ENCODE measurements at places on chromosomes 5 and 9. TPM values are rescaled to one million over a fixed set of nuclear protein-coding genes. Genes with fewer than 3 reads are reported as not detected.

The KIF4B gene
- total RNA-seq: not detected

The GLDC gene
- 0.70 TPM for total RNA-seq

The CARD9 gene
- total RNA-seq: 1.4 TPM

The GABRB2 gene
- total RNA-seq: not detected

DNA sequence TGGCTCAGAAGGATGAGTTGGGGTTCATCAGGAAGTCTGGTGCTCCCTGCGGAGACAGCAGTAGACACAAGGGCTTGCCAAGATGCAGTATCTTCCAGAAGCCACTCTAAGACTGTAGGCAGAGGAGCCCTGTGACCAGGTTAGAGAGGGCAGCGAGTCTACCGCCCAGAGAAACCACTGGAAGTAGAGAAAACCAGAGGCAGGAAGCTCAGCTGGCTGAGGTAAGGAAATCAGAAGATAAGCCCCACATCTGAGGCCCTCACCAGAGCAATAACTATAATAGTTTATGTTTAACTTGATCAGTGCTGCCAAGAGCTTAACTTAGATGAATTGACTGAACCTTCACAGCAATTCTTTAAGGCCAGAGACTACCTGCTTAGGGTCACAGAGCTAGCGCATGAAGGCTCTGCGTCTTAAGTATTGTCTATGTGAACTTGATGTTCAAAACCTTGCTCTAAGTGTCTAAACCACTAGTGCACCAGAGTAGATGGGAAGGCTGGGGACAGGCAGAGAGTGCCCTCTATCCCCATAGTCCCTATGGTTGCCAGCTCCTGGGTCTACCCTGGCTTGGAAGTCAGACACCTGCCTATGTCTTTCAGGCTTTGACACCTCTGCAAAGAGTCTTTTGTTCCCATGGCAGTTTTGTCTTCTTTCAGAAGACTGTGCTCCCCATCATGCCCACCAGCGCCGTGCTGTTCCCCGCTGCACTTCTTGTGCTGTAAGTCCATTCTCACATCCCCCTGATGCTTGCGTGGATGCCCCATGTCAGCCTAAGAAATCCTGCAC lies 228.2 kb upstream of the KLF4 start:
- no peak for DNase-seq
- no peak overlapping the region for H3K4me3 ChIP-seq
- no peaks in the 10 kb centered on the region for H3K36me3 ChIP-seq
- no peaks in the 10 kb centered on the region for H3K27me3 ChIP-seq
- H3K27ac ChIP-seq: no peak overlapping the region

- no peak overlapping the region for H3K27ac ChIP-seq
- H3K27me3 ChIP-seq: no peaks in the 10 kb centered on the region
- no peak overlapping the region for H3K4me3 ChIP-seq
- DNase-seq: no peak
- no peaks in the 10 kb centered on the region for H3K36me3 ChIP-seq
These were observed 79.4 kb downstream of the SLC1A3 start for GRCh38 chr5:36685631-36686288.

GRCh38 chr5:13503017-13503416 lies 441.5 kb downstream of the DNAH5 start:
- H3K36me3 ChIP-seq: no peaks in the 10 kb centered on the region
- H3K27me3 ChIP-seq: no peaks in the 10 kb centered on the region
- DNase-seq: no peak
- no peaks in the 10 kb centered on the region for H3K4me1 ChIP-seq

DNA sequence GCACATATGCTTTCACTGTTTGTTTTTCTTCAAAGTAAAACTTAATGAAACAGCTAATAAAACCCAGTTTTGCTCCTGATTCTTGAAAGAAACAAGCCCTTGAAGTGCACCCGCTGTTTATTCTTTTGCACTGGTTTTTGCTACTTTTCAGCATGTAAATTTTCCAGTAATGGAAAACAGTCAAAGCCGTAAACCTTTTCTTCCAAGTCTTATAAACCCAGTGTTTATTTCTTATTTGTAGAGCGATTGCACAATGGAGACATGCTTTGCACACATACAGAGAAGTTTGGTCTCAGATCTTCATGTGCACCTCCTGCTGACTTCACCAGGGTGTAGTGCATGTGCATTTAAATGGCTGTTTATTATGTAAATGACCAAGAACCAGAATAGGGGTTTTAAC lies 51.8 kb downstream of the ATG10 start:
- H3K27me3 ChIP-seq: no peaks in the 10 kb centered on the region
- DNase-seq: no peak

GRCh38 chr9:86097510-86098224 lies 1.7 kb downstream of the GOLM1 start:
- no peak overlapping the region for H3K4me3 ChIP-seq
- DNase-seq: no peak
- no peaks in the 10 kb centered on the region for H3K36me3 ChIP-seq
- peaks cover 23% of the 10 kb centered on the region for H3K27me3 ChIP-seq
- no peak overlapping the region for H3K27ac ChIP-seq
- no peaks in the 10 kb centered on the region for H3K4me1 ChIP-seq

DNA sequence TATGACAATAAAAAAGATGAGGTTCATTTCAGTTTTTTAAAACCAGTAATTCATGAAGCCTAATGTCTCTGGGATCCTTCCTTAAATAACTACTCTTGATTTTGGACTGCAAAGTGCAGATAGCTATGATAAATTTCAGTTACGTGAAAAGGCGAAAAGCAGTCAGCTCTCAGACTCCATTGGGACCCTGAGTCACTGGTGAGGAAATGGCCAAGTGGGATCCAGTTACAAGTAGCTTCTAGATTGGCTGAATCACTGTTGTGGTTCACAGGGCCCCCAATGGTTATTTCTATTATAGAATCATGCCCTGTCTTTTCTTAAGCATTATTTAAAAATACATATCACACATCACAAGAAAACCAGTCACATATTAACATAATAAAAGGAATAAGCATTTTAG lies 31.1 kb upstream of the PPP3R2 start:
- H3K27me3 ChIP-seq: no peaks in the 10 kb centered on the region
- H3K4me1 ChIP-seq: no peaks in the 10 kb centered on the region
- H3K27ac ChIP-seq: no peak overlapping the region
- no peak for DNase-seq
- no peaks in the 10 kb centered on the region for H3K36me3 ChIP-seq
- H3K4me3 ChIP-seq: no peak overlapping the region

GRCh38 chr5:124745928-124746915 lies at the start of gene ZNF608:
Gene ZNF608 (minus strand): TSS chr5:124746639. CDS start chr5:124744989, 1,650 bp downstream.
- H3K36me3 ChIP-seq: no peaks in the 10 kb centered on the region
- H3K27ac ChIP-seq: no peak within 1 kb of the TSS
- peaks cover 11% of the 10 kb centered on the region for H3K4me1 ChIP-seq
- H3K27me3 ChIP-seq: no peaks in the 10 kb centered on the region
- no peak within 1 kb of the TSS for H3K4me3 ChIP-seq

- no peaks in the 10 kb centered on the region for H3K27me3 ChIP-seq
- H3K4me1 ChIP-seq: no peaks in the 10 kb centered on the region
- no peaks in the 10 kb centered on the region for H3K36me3 ChIP-seq
- no peak for DNase-seq
- H3K4me3 ChIP-seq: no peak overlapping the region
- H3K27ac ChIP-seq: no peak overlapping the region
These were observed 29.7 kb downstream of the MEGF10 start for GRCh38 chr5:127320032-127320965.

DNA sequence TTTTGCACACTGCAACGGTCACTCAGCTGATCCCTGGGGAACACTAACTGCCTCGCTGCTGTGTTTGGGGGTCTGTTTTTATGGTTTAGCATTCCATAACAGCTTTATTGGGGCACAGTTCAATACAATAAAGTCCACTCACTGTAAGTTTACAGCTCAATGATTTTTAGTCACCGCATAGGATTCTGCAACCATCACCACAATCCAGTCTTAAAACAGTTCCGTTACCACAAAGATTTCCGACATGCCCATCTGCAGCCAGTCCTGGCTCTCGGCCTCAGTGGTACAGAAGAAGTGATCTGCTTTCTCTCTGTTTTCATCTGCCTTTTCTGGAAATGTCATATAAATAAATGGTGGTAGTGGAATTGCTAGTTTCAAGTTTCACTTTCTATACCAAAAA lies 23.6 kb downstream of the OR2V2 start:
- H3K4me3 ChIP-seq: no peak overlapping the region
- H3K4me1 ChIP-seq: peaks cover 32% of the 10 kb centered on the region
- H3K27me3 ChIP-seq: peaks cover 81% of the 10 kb centered on the region
- no peaks in the 10 kb centered on the region for H3K36me3 ChIP-seq
- H3K27ac ChIP-seq: no peak overlapping the region
- no peak for DNase-seq

GRCh38 chr5:141603923-141604717 lies 14.7 kb downstream of the DIAPH1 start:
- H3K4me3 ChIP-seq: peak overlapping the region; percentile 51
- H3K4me1 ChIP-seq: peaks cover 52% of the 10 kb centered on the region
- no peaks in the 10 kb centered on the region for H3K27me3 ChIP-seq
- no peak for DNase-seq
- H3K36me3 ChIP-seq: no peaks in the 10 kb centered on the region
- H3K27ac ChIP-seq: peak overlapping the region; percentile 83

DNA sequence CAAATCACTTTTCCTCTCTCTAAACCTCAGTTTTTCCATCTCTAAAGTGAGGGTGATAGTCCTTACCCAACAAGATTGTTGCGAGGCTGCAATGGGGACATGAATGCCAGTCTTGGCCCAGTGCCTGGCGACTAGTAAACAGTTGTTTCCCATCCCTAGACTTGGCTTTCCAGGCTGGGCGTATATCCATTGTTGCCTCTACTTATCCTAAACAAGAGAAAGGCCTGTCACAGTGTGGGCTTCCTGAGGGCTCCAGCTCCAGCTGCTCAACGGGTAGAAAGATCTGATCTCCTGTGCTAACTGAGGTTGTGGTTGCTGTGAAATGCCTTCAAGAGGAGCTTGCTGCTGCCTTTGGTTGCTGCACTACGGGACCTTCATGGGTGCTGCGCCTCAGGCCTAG lies 142.0 kb downstream of the NSG2 start:
- no peak overlapping the region for H3K4me3 ChIP-seq
- no peak for DNase-seq
- no peaks in the 10 kb centered on the region for H3K27me3 ChIP-seq
- H3K4me1 ChIP-seq: no peaks in the 10 kb centered on the region

DNA sequence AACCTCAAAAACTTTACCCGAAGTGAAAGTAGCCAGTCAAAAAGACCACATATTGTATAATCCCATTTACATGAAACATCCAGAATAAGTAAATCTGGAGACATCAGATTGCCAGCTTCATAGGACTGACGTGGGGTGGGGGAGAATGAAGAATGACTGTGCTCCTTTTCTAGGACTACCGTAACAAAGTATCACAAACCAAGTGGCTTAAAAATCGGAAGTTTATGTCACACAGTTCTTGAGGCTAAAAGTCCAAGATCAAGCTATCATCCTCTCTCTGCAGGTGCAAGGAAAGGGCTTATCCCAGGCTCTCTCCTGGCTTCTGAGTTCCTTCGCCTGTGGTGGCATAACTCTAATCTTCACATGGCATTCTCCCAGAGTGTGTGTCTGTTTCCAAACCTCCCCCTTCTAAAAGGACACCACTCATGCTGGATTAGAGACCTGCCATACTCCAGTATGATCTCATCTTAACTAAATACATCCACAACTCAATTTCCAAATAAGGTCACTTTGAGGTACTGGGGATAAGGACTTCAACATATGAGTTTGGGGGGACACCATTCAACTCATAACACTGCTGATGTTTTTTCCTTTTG lies 25.5 kb downstream of the ADAM19 start:
- no peak overlapping the region for H3K4me3 ChIP-seq
- peaks cover 7% of the 10 kb centered on the region for H3K4me1 ChIP-seq
- H3K36me3 ChIP-seq: no peaks in the 10 kb centered on the region
- DNase-seq: no peak
- H3K27ac ChIP-seq: peak overlapping the region; percentile 33

- H3K27me3 ChIP-seq: no peaks in the 10 kb centered on the region
- H3K4me3 ChIP-seq: no peak overlapping the region
- H3K27ac ChIP-seq: no peak overlapping the region
- no peak for DNase-seq
- no peaks in the 10 kb centered on the region for H3K36me3 ChIP-seq
These were observed 32.3 kb downstream of the ACOT12 start for GRCh38 chr5:81361600-81361999.

GRCh38 chr5:51047369-51047768 lies 335.9 kb upstream of the ISL1 start:
- no peak for DNase-seq
- no peak overlapping the region for H3K27ac ChIP-seq
- no peaks in the 10 kb centered on the region for H3K4me1 ChIP-seq
- no peaks in the 10 kb centered on the region for H3K36me3 ChIP-seq
- no peaks in the 10 kb centered on the region for H3K27me3 ChIP-seq

- DNase-seq: no peak
- no peak overlapping the region for H3K27ac ChIP-seq
- H3K27me3 ChIP-seq: no peaks in the 10 kb centered on the region
- peaks cover 45% of the 10 kb centered on the region for H3K4me1 ChIP-seq
These were observed 33.2 kb downstream of the C9orf50 start for GRCh38 chr9:129587487-129588262.

GRCh38 chr9:13209498-13209897 lies 70.0 kb downstream of the MPDZ start:
- H3K4me3 ChIP-seq: no peak overlapping the region
- no peaks in the 10 kb centered on the region for H3K4me1 ChIP-seq
- H3K36me3 ChIP-seq: no peaks in the 10 kb centered on the region
- no peak overlapping the region for H3K27ac ChIP-seq
- no peak for DNase-seq

DNA sequence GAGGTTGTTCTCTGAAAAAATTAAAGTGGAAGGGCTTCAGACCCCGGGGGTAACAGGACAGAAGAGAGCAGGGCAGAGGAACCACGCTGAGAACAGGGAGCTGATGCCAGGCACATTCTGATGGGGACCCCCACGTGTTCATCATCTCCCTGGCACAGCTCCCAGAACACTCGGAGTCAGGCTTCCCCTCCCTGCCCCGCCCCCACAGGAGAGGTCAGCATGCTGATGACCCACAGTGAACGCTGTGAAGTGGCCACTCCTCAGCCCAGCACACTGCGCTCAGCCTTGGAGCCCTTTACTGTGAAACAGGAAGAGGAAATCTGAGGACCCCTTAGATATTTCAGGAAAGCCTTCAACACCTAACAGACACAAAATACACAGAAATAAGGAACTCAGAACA lies 16.4 kb downstream of the RETREG1 start:
- H3K4me1 ChIP-seq: peaks cover 12% of the 10 kb centered on the region
- H3K27me3 ChIP-seq: no peaks in the 10 kb centered on the region
- H3K36me3 ChIP-seq: peaks cover 26% of the 10 kb centered on the region
- no peak overlapping the region for H3K4me3 ChIP-seq
- no peak overlapping the region for H3K27ac ChIP-seq

- no peak for DNase-seq
- no peak overlapping the region for H3K4me3 ChIP-seq
- peaks cover 5% of the 10 kb centered on the region for H3K4me1 ChIP-seq
- H3K36me3 ChIP-seq: no peaks in the 10 kb centered on the region
- H3K27ac ChIP-seq: no peak overlapping the region
These were observed 26.6 kb downstream of the NR5A1 start for GRCh38 chr9:124480621-124480981.
